ENCODE measurements at places on chromosomes 11 and 22. TPM values are rescaled to one million over a fixed set of nuclear protein-coding genes. Genes with fewer than 3 reads are reported as not detected.

DNA sequence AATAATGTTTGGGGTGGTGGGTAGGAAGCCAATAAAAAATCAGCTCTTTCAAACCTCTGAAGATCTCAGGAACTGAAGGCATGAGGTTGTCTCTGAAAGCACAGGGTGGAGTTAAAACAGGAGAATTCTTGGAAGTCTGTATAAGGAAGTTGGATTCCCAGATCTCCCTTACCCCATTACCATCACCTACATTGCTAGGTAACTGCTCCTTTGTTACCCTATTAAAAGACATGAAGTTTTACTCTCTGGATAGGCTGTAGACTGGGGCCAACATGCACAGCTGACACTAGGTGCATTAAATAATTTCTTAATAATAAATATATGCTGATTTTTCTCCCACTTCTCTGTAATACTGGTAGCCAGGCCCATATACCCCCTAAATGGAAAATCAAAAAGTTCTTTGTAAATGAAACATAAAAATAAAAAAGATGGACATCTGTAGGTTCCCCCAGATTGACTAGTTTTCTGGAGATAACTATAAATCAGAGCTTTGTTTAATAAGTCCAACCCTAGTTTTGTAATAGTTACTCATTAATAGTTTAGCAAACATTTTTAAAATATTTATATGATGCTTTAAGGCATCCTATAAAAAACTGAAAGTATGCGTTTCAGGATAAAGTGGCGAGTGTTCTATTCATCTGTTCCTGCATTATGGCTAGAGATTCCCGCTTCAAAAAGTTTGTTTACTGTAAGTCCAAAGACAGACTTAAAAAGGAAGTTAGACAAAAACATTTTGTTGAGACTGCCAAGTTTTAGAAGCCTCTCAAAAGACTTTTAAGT lies 63.8 kb downstream of the KIF18A start:
- H3K4me3 ChIP-seq, result no peak overlapping the region
- peaks cover 4% of the 10 kb centered on the region for H3K4me1 ChIP-seq
- H3K36me3 ChIP-seq, result no peaks in the 10 kb centered on the region
- H3K27me3 ChIP-seq, result no peaks in the 10 kb centered on the region
- DNase-seq, result no peak

- peaks cover 9% of the 10 kb centered on the region for H3K27me3 ChIP-seq
- no peaks in the 10 kb centered on the region for H3K36me3 ChIP-seq
- no peak overlapping the region for H3K27ac ChIP-seq
- DNase-seq, result no peak
- no peak overlapping the region for H3K4me3 ChIP-seq
- H3K4me1 ChIP-seq, result no peaks in the 10 kb centered on the region
Measured at GRCh38 chr11:64652586-64653387, 61.8 kb downstream of the SLC22A12 start.

TTLL12 gene
- total RNA-seq, result 33.5 TPM

DNA sequence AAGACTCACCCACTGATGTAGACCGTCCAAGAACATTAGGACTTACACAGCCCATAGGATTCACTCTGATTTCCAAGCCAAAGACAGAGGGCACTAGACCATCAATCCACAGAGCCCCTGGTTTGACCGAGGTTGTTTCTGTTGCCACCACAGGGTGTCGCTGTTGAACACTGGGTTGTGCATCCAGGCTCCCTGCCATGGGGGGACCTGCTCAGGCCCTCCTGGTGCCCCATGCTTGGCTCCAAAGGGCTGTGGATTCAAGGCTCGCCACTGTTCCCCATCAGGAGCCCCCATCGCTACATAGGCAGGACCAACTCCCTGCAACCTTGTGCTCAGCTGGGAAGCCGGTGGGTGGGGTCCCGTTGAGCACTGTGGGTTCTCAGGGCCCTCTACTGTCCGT lies 128.0 kb upstream of the ANO1 start:
- peaks cover 18% of the 10 kb centered on the region for H3K4me1 ChIP-seq
- DNase-seq, result peak; percentile 50
- no peak overlapping the region for H3K4me3 ChIP-seq
- no peak overlapping the region for H3K27ac ChIP-seq

GRCh38 chr22:19760951-19761724 lies 560 bp downstream of the TBX1 start:
- peaks cover 26% of the 10 kb centered on the region for H3K27me3 ChIP-seq
- peaks cover 20% of the 10 kb centered on the region for H3K4me1 ChIP-seq
- no peak overlapping the region for H3K27ac ChIP-seq
- no peaks in the 10 kb centered on the region for H3K36me3 ChIP-seq

- H3K36me3 ChIP-seq, result no peaks in the 10 kb centered on the region
- no peak overlapping the region for H3K4me3 ChIP-seq
- H3K27ac ChIP-seq, result no peak overlapping the region
- H3K27me3 ChIP-seq, result no peaks in the 10 kb centered on the region
- no peaks in the 10 kb centered on the region for H3K4me1 ChIP-seq
Measured at GRCh38 chr22:31938296-31938695, 6.0 kb upstream of the YWHAH start.

- peaks cover 13% of the 10 kb centered on the region for H3K27me3 ChIP-seq
- no peak overlapping the region for H3K4me3 ChIP-seq
- H3K27ac ChIP-seq, result no peak overlapping the region
- no peaks in the 10 kb centered on the region for H3K36me3 ChIP-seq
- H3K4me1 ChIP-seq, result no peaks in the 10 kb centered on the region
- DNase-seq, result no peak
Measured at GRCh38 chr11:100484948-100485347, 202.1 kb upstream of the ARHGAP42 start.
